ENCODE measurements at places on chromosomes 2 and 18. TPM values are rescaled to one million over a fixed set of nuclear protein-coding genes. Genes with fewer than 3 reads are reported as not detected.

GAREM1 gene
- not detected for total RNA-seq

WDR54 gene
- 14.3 TPM for total RNA-seq

OR6B2 gene
- total RNA-seq = not detected

RFTN2 gene
- total RNA-seq = not detected

SLC9A2 gene
- total RNA-seq = not detected

SUMO1 gene
- total RNA-seq = 121 TPM

SLC66A3 gene
- 6.9 TPM for total RNA-seq

CNTNAP5 gene
- not detected for total RNA-seq

WDR43 gene
- total RNA-seq = 64.1 TPM

ANKRD30B gene
- not detected for total RNA-seq

GREB1 gene
- 0.91 TPM for total RNA-seq

RNF103 gene
- 18.4 TPM for total RNA-seq

FHOD3 gene
- total RNA-seq = not detected

- peak; percentile 46 for DNase-seq
Observed at GRCh38 chr2:43139996-43140621, 86.3 kb downstream of the ZFP36L2 start.

- no peak for DNase-seq
Observed at GRCh38 chr2:176093145-176093897, 800 bp downstream of the HOXD13 start.

GRCh38 chr2:30422444-30423040, 24.5 kb upstream of the LCLAT1 start:
- peak; percentile 74 for DNase-seq

DNA sequence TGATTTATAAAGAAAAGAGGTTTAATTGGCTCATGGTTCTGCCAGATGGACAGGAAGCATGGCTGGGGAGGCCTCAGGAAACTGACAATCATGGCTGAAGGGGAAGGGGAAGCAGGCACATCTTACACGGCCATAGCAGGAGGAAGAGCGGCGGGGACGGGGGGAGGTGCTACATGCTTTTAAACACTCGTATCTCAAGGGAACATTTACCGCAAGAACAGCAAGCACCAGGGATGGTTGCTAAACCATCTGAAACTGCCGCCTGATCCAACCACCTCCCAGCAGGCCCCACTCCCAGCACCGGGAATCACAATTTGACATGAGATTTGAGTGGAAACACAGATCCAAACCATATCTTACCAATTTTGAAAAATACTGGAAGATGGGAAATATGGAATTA, 362.8 kb downstream of the FBXO15 start:
- no peak for DNase-seq

GRCh38 chr2:71615767-71616730, 162.7 kb downstream of the DYSF start:
- DNase-seq = no peak

DNA sequence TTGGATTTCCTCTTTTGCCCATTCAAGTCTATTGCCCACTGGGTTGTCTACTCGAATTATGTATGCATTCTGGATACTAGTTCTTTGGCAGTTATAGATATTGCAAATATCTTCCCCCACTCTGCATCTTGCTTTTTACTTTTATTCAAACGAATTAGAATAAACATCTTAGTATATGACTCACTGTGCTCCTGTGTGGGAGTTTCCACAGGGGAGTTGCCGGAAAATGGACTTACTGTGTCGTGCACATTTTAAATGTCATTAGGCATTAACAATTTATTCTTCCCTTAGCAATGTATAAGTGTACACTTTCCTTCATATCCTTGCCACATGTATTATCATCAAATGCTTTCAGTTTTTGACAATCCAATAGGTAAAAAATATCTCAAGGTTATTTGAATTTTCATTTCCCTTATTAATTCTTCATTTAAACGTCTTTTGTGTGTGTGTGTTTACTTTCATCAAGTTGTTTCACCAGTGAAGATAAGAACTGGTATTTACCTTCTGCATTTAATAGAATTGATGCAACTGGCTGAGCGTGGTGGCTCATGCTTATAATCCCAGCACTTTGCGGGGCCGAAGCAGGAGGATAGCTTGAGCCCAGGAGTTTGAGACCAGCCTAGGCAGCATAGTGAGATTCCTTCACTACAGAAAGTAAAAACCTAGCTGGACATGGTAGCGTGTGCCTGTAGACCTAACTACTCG, 4.6 kb upstream of the UGT1A5 start:
- DNase-seq = no peak

DNA sequence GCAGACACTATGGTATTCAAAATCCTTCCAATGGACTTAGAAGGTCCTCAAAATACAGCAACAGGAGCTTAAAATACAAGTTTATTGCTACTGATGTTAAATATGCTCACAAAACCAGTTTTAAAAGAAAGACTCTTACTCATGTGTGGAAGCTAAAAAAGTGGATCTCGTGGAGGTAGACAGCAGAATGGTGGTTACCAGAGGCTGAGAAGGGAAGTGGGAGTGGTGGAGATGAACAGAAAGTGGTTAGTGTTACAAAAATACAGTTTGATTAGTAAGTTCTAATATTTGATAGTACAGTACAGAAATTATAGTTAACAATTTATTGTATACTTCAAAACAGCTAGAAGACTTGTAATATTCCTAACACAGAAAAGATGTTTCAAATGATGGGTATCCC, 12.1 kb downstream of the ADAM17 start:
- DNase-seq = no peak

DNA sequence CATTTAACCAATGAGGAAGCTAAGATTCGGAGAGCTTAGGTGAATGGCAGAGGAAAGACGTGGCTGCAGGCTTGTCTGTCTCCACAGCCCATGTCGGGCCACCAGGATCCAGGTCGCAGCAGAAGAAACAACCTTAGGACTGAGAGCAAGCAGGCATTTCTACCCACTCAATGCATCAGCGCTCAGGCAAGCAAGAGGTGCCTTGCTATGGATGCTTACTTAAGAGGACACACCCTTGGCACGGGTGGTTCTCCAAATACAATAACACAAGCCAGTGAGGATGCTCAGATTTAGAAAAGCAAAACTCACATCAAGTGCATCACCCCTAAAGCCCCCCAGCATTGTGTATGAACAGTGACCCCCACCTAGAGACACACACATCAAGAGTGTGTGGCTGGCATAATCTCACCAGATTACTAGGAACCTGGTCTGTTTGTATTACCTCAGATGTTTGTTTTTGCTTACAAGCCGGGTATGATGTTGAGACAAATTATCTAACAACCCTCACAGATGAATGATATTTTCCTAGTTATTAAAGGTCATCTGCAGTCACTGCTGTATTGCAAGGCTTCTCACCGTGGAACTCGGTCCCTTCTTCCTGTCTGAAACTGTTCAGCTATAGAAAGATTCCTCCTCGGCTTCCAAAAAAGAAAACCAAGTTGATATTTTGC, 34.2 kb upstream of the NPAS2 start:
- DNase-seq = no peak

GRCh38 chr2:104641786-104642185, 212.1 kb upstream of the POU3F3 start:
- DNase-seq = no peak

DNA sequence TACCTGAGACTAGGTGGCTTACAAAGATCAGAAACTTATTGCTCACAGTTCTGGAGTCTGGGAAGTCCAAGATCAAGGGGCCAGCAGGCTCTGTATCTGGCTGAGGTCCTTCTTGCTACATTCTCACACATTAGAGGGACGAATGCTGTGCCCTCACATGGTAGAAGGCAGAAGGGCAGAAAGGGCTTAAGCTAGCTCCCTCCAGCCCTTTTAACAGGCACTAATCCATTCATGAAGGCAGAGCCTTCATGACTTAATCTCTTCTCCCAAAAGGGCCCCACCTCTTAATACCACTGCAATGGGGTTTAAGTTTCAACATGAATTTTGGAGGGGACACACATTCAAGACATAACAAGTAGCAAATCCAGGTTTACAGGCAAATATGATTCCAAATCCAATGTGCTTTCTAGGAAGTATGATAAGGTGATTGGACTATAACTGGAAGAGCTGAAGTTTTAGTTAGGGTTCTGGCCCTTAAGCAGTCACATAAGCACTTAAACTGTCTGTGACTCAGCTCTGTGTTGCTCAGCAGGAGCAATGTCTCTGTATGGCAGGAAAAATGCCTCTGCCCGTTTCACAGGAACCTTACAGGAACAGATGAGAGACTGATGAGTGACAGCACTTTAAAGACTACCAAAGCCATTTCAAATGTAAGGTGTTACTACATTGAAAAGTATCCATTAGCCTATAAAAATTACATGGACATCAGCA, 119.6 kb upstream of the PTPRM start:
- no peak for DNase-seq

DNA sequence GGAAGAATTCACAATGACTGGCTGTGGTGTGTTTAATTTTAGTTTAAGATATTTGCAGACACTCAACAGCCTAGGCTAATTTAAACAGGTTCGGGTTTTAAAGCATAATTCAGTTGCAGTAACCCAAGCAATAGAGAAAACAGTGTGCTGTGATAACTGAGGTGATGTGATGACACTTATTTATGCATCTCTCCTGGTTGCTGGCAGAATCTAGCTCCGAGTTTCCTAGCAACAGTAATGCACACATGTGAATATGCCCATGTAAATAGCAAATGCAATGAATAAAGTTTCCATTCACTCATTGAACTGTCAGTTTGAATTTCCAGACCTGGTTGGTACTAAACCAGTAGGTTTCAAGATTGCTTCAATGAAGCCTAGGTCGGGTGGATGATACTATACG, 426.5 kb downstream of the TMX3 start:
- DNase-seq = no peak

GRCh38 chr2:159637988-159638501, 21.7 kb upstream of the BAZ2B start:
- no peak for DNase-seq

DNA sequence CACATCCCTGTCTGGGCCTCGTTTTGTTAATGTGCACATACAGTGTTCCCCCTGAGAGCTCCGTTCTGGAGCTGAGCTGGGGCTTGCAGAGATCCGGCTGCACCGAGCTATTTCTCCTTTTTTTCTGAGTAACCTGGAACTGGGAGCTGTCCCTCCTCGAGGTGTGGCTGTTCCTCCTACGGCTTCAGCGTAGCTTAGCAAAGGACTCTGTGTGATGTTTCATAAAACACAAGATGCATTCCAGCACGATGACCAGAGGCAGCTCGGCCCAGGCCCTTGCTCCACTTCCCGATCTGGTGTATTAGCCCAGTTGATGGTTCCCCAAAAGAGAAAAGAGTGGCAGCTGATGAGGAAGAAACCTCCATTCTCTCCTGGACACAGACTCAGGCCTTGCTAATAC, 103.0 kb downstream of the FAM210A start:
- no peak for DNase-seq

- DNase-seq = no peak
Observed at GRCh38 chr18:44778788-44779187, 98.1 kb downstream of the SETBP1 start.

DNA sequence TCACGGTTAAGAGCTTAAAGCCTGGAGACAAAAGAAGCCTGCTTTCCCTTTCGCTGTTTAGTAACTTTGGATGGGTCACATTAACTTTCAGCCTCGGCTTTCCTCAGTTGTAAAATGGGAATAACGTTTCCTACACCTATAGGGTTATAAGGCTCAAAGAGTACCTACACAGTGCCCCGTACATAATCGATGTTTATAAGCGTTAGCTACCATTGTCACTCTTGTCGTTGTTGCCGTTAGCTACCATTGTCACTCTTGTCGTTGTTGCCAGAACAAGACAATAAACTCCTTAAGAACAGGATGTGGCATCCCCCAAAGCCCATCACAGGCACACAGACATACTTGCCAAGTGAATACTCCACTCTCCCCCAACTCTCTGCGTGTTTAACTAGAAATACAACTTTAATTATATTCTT, 901 bp upstream of the MFSD6 start:
- DNase-seq = no peak

- DNase-seq = no peak
Observed at GRCh38 chr18:38459131-38459994, 893.8 kb upstream of the CELF4 start.

- no peak for DNase-seq
Observed at GRCh38 chr18:70428439-70428838, 139.6 kb downstream of the SOCS6 start.

GRCh38 chr2:120436885-120437603, 91.1 kb downstream of the INHBB start:
- DNase-seq = peak; percentile 30

DNA sequence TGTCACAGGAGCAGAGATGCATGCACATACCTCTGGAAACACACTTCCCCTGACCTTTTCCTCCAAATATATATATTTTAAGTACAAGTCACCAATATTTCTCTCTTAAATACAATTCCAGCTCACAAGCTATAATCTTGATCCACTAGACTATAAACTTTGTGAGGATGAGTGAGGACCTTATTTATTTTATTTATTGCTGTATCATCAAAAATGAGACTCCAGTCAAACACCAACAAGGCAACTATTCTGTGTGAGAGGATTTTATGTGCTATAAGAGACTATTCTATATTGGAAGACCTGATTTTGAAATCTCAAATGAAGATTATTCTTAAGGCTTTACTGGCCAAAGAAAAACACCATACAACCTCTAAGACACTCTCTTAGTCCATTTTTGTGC, 1352.2 kb downstream of the SUCLG1 start:
- no peak for DNase-seq

DNA sequence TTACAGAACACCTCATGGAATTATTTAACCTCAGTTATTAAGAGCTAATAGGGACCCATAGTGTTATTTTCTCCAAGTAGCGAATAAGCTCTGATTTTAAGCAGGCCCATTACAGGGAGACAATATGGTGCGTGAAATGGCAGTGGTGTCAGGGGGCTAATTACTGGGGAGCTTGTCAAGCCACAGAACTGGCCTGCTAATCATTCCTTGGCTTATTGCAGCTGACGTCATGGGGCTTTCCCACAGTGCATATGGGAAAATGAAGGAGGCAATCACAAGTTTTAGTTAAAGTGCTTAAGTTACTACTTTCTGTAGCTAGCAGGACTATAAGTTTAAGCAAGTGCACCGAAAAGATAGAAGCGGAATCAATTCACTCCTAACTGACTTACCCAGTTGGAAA, 262.5 kb downstream of the TGIF1 start:
- no peak for DNase-seq

GRCh38 chr2:735670-736218, 58.5 kb upstream of the TMEM18 start:
- DNase-seq = no peak

DNA sequence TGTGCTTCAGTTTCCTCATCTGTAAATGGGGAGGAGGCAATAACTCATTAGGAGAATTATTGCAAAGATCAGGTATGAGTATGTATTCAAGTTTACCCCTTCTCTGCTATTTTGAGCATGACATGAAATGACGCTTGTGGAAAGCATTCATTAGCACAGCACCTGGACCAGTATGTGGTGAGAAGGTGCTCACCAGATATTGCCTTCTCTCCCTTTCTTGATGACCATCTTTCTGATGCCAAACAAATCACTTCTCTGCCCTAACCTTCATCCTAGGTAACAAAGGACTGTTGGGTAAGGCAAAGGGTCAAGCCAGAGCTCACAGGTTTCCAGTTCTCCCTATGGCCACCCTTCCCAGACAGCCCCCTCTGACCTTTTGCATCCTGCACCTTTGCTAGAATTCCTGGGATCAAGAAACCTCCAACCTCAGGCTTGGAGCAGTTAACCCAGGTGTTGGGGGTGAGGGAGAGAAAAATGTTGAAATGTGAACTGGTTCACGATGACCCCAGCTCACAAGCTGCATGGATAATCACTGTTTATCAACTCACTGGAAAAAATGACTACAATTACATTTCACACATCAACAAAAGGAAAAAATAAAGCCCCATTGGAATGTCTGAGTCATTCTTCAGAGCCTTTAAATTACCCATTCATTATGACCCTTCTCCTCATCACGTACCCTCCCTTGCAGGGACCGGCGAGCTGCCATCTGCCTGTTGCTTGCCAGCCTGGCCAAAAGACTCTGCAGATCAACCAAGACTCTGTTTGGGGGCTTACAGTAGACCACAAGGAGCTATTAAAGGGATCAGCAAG, 41.6 kb downstream of the LBH start:
- DNase-seq = no peak

Measured in activated naive CD4-positive, alpha-beta T cell treated with anti-CD3 and anti-CD28 coated beads, Interleukin-2, amount 50 U/mL, for 72 hours (primary cell).